ENCODE measurements at places on chromosomes 13 and 19.

- DNase-seq, result peak; percentile 93
These were observed 710 bp upstream of the BTBD2 start for GRCh38 chr19:2016041-2016807.

DNA sequence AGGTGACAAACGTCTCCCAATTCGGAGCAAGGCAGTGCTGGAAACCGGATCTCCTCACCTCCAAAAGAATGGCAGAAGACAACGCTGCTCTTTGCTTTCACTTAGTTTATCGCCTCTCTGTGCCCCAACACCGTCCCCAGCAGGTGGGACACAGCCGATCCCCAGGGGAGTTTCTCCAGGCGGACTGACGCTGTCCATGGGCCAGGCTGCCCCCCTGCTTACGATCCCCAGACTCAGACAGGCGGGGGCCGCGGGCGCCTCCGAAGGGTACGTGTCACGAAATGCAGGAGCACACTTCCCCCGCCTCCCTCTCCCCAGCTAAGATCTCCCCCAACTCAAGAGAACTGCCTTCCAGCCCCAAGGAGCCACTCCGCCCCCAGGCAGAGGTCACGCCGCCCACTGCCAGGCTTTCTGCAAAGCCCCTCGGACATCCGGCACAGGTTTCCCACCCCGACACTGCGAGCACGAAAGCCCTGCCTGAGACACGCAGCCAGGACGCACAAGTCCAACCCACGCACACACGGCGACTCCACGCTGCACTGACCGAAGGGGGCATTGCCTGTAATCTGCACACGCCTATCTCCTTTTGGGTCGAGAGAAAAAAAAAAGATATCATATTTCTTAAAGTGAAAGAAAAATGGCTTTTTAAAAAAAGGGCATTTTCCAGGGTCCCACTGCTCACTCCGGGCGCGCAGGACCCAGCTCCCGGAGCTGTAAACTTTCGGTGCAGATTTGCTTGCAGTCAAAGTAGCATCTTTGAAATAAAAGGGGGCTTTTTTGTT, 2.0 kb downstream of the SPRY2 start:
- DNase-seq, result peak; percentile 86

DNA sequence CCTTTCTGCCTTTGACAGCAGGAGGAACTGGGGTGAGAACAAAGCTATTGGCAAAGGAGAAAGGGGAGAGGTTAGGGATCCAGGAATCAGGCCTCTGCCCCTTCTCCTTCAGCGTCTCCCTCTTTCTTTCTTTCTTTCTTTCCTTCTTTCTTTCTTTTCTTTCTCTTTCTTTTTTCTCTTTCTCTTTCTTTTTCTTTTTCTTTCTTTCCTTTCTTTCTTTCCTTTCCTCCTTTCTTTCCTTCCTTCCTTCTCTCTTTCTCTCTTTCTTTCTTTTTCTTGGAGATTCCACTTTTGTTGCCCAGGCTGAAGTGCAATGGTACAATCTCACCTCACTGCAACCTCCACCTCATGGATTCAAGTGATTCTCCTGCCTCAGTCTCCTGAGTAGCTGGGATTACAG, 75.6 kb downstream of the TRPM4 start:
- no peak for DNase-seq

GRCh38 chr19:38617764-38618589, at the start of gene MAP4K1:
MAP4K1 (minus strand) TSS chr19:38617953; CDS start chr19:38617895, 58 bp downstream.
- DNase-seq, result peak; percentile 27

GRCh38 chr19:45492137-45492626, 4.7 kb downstream of the RTN2 start:
- no peak for DNase-seq

- no peak for DNase-seq
These were observed 17.9 kb downstream of the ANKRD10 start for GRCh38 chr13:110897014-110897413.

- DNase-seq, result no peak
These were observed 307.5 kb upstream of the DACH1 start for GRCh38 chr13:72174549-72174948.

GRCh38 chr19:4609878-4610511, 29.3 kb upstream of the TNFAIP8L1 start:
- peak; percentile 51 for DNase-seq

GRCh38 chr13:80250213-80250810, 90.6 kb downstream of the SPRY2 start:
- no peak for DNase-seq

DNA sequence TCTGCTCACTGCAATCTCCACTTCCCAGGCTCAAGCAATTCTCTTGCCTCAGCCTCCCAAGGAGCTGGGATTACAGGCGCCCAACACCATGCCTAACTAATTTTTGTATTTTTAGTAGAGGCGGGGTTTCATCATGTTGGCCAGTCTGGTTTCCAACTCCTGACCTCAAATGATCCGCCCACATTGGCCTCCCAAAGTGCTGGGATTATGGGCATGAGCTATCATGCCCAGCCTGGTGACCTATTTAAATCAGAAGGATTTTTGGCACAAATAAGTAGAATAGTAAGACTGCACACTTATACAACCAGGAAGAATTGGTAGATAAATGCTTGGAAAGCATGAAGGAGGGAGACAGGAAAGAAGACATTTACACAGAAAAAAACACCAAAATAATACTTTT, 53.4 kb upstream of the AKAP11 start:
- no peak for DNase-seq

GRCh38 chr13:71522941-71523526, 344.0 kb downstream of the DACH1 start:
- DNase-seq, result no peak

- DNase-seq, result no peak
These were observed 13.1 kb downstream of the MED26 start for GRCh38 chr19:16614941-16615340.

- peak; percentile 88 for DNase-seq
These were observed 8.6 kb upstream of the HIPK4 start for GRCh38 chr19:40398417-40399131.

- no peak for DNase-seq
These were observed 53.2 kb downstream of the MLLT1 start for GRCh38 chr19:6226444-6227155.

DNA sequence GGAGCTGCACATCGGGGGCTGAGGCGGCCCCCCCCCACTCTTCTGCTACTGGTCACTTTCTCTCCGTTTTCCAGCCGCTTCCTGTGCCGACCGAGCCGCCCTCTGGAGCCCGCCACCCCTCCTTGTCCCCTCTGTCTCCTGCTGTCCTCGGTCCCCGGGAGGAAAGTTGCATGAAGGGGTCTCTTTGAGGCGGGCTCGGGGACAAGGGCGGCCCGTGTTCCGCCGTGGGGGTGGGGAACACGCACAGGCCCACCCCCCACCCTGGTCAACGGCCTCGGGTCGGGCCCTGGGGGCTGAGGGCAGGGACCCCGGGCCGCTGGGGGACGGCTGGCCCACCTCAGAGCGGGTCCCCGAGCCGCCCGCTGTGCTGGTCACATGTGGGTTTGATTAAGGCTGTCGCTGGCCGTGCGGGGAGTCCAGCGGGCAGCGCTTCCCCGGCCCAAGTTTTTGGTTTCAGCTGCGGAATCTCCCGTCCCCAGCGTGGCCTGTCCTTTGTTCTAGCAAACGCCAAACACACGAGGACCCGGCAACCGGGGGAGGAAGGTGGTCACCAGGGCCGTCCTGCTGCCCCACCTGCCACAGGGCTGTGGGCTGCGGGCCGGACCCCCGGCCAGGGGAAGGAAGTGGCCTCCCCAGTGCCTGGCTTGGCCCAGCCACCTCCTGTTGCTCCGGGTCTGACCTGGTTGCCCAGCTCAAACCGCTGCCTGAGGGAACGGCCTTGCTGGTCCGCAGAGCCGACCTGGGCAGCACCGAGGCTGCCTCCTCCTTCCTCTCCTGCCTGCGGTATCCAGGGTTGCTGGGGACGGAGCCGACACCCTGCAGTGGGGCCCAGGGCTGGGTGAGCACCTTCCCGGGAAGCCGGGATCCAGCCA, 1.9 kb downstream of the EFNA2 start:
- DNase-seq, result no peak

- no peak for DNase-seq
These were observed 161.1 kb downstream of the LMO7 start for GRCh38 chr13:75797239-75797638.

DNA sequence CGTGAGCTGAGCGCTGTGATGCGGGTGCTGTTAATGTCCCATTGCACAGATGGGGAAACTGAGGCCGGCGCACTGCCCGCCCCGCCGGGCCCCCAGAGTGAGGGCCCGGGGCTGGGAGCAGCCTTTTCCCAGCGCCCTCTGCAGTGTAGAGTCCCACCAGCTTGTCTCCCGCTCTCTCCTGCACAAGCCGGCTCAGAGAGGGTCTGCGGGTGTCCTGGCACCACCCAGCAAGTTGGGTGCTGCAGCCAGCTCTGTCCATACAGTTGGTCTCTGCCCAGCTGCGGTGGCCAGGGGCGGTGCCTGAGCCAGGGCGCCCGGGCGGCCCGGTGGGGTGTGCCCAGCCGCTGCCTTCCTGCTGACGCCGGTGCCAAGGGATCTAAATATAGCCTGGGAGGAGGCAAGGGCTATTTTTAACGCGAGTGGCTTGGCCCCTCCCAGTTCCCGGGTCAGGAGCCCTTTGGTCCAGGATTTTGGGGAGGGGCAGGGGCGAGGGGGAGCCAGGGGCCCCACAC, 19.3 kb downstream of the GADD45B start:
- DNase-seq, result peak; percentile 51

DNA sequence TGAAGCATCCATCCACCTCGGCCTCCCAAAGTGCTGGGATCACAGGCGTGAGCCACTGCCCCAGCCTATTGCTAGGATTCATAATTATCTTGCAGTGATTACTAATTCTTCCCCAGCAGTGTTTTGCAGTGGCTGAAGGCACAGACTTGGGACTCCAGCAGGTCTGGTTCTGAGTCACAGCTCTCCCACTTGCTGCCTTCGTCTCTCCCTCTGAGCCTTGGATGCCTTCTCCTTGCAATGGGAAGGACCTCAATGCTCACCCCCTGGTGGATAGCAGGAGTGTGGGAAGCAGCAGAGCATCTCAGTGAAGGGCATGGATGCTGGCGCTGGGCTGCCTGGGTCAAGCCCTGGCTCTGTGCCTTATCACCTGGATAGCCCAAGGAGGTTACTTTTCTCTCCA, 37.6 kb upstream of the SHKBP1 start:
- DNase-seq, result no peak

DNA sequence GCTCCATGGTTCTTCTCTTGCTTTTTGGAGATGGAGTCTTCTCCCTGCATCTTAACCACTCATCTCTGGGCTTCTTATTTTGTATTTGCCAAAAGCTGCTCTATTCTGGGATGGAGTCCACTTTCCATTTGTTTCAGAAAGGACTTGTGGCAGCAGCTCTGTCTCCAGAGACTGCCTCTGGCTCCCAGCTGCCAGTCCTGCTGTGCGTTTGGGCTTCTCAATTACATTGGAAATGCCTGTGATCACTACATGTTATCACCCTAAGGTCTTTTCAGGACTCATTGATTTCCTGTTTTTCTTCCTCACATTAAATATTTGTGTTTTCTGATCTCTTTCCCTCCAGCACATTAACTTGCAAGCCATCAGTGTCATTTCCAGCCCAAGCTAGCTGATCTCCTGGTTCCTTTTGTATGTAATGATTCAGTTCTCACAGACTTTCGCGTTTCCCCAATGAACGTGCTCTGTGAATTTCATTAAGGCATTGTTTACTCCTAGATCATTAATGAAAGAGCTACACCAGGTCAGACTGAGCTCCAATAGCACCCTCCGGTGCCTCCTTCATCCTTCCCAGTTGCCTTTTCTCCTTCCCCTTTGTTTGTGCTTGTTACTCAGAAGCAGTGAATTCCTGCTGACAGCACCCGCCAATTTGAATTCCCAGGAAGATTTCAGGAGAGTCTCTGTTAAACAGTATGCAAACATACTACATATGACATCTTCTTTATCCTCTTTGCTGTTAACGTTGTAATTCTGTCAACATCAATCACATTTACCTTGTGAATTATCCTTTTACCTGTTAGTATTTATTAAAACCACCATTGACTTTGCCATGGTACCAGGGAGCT, 3.0 kb downstream of the CBY2 start:
- no peak for DNase-seq

- peak; percentile 55 for DNase-seq
These were observed 17.9 kb upstream of the ZNF175 start for GRCh38 chr19:51552996-51553725.

DNA sequence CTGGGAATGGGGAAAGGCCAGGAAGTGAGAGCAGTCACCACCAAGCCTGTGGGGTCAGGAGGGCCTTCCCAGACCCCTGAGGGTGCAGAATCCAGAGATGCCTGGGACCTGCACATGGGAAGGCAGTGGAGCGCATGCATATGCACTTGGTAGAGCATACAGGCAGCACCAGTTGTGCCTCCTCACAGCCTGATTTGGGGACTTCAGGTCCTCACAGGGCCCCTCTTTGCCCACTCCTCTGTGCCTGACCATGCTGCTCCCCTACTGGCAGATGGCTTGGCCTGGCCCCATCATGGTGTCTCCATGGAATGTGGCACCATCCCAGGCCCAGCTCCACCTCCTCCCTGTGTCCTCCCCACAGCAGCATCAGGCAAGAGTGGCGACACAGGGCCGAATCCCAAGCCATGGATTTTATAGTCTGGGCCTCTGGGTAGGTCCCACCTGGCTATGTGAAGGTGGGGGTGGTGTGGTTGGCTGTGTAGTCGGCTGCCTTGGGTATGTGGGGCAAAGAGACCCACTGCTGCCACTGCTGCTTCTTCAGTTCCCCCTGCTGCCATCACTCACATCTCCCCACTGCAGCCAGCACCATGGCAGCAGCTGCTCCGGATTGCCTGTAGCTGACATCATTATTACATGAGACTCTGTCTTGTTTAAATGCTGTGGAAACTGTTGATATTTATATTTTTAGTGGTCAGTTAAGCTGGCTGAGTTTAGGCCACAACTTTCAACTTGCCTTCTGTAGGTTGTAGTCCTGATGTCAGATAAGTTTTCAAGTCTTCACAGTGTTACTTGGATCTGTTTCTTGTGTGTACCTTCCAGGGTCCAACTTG, 247.0 kb downstream of the GPC6 start:
- DNase-seq, result no peak

GRCh38 chr13:30679483-30680330, 55.6 kb upstream of the ALOX5AP start:
- peak; percentile 58 for DNase-seq

DNA sequence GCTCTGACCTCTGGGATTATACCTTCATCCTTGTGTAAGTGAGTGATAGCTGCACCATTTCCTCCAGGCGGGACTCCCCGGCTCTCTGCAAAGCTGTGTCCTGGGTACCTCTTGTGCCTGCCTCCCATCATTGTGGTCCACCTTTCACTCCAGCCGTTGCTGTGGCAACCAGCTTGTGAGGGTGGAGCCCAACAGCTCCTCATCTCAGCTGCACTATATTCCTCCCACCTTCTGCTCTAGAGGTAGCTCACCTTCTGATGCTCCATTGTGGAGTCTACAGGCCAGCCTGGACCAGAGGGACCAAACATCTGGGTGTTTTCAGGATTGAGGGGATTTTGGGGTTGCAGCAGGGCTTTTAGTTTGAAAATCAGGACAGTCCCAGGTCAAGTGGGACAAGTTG, 708.2 kb downstream of the UQCRFS1 start:
- no peak for DNase-seq

- DNase-seq, result peak; percentile 75
These were observed 28.9 kb upstream of the CACTIN start for GRCh38 chr19:3655402-3656072.
